Large intestine (tissue), 12 donors: ENCODE measurements at places on chromosomes 2 and 18.

- DNase-seq = peak; percentile 94
Observed at GRCh38 chr2:95391641-95392310, 10.7 kb upstream of the FAHD2A start.

DNA sequence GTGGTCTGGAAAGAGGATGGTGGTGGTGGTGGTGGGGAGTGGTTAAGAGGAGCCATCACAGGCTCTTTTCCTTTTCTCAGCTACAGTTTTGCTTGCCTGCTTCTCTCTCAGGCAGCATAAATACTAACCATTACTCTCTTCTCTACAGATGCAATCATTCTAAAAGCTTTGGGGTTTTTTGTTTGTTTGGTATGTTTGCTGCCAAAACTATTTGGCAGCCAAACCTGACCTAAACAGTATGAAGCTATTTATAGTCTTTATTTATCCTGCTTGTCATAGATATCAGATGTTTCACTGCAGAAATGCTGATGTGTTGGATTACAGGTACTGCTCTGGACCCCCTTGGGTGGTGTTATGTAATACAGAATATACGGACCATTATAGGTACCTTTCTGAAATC is 15.3 kb downstream of the SIX3 start:
- no peak for DNase-seq

DNA sequence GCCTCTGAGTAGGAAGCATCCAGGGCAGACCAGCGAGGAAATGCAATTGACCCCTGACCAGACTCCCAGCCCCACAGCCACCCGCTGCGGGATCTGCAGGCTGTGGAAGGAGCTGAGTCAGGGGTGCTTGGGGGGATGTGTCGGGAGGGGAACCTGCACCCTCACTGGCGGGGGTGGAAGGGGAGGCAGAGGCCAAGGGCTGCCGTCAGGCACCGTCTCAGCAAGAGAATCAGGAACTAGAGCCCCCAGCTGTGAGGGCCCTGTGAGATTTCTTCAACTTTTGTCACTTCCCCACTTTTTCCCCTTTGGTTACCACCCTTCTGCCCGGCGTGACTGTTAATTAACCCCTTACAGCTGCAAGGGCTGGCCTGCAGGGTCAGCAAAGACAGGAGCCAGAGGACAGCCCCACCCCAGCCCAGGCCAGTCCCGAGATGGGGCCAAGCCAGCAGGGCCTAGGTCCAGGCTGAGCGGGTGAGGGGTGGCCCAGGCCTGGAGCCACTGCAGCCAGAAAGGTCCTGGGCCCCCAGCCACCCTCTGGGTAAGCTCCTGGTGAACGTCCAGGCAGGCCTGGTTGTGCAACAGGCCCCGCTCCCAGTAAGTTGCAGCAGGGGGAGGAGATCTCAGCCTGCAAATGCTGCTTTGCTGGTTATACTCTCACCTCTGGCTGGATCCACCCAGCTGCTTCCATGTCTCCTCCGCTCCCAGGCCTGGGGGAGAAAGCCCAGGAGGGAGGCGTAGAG is 147.0 kb upstream of the ID2 start:
- peak; percentile 82 for DNase-seq

DNA sequence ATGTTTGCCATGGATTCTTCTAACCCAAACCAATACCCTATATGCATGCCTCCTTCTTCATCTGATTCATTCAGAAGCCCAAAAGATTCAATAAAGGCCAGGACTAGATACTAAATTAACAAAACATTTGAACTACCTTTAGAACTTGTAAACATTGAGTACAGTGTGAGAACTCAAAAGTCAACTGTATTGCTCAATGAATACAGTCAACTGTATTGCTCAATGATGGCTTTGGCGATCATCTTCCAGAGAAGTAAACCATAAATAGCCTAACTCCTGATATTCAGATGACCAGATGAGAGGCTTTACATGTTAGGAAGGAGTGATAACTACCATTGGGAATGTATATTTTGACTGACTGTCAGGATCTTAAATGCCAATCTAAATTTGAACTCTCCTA is 206.5 kb upstream of the ITGA4 start:
- DNase-seq = no peak

- DNase-seq = no peak
Observed at GRCh38 chr2:74858281-74858680, 24.4 kb downstream of the HK2 start.

DNA sequence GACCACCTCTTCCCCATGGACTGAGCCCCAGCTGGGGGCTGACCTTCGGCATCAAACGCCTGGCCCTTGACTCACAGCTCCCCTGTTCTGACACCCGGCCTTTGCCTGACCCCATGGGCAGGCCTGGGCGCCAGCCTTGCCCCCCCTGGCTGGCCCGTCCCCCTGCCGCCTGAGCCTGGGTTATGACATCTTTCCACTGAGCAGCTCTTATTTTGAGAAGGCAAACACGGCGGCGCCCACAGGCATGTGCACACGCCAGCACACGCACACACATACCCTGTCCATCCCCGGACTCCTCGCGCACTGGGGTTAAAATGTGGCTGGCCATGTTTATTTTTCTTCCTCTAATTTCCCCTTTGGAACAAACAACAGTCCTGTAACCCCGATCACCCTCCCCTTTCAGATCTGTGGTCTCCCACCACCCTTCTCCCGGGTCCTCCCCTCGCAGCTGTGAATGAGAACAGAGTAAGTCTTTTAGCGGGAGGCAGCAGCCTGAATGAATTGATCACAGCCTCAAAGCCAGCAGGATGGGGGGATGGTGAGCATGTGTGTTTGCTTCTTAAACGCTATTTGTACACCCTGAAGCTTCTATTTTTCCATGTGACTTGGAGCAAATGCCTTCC is 11.8 kb upstream of the ATOH8 start:
- peak; percentile 45 for DNase-seq

- no peak for DNase-seq
Observed at GRCh38 chr2:193382583-193382982, 1187.8 kb upstream of the TMEFF2 start.

DNA sequence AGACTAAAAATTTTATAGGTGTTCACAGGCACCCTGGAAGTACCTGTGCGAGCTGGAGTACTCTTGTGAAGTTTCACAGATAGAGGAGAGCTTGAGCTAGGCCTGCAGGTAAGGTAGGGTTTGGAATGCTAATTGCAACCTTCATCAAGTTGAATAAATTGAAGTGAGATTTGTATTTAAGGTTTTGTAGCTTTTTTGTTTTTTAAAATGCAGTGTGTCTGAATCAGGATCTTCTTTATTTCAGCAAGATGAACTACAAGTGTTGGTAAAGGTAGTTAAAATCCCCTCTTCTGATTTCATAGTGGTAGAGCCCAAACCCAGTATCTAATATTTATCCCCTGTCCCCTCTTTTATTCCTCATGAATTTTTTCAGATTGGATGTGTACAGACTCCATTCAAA is 45.5 kb downstream of the MGAT5 start:
- DNase-seq = no peak

DNA sequence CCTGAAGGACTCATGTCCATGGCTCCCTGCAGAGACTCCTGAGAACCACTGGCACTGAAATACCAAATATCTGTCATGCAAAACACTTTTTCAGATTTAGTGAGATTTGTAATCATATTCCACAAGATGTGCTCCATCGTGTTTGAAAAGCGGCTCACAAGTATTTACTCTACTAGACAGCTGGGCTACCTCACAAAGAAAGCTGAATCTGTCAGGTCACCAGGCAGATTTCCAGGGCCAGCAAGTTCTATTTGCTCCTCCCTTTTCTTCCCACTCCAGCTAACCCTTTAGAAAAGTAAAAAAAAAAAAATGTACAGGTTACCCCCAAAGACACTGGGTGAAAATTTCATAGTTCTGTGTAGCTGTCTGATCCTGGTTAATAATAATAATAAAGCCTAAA is 22.9 kb downstream of the WIPF1 start:
- no peak for DNase-seq

DNA sequence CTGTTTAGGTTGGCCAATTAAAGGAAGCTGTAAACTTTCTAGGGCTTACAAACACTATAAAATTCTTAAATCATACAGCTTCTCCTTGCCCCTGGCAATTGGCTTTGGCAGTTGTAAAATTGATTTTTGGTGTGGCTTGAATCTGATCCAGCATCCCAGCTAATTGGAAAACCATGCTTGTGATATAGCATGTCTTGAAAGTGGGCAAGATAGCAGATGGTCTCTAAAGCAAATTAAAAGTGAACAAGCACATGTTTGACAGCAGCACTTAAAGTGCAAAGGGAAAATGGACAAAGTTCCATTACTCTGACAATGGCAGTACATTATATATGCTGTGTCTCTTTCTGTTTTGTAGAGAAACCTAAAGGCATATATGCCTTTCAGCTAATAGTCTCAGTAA is 302.9 kb upstream of the NXPH2 start:
- no peak for DNase-seq

DNA sequence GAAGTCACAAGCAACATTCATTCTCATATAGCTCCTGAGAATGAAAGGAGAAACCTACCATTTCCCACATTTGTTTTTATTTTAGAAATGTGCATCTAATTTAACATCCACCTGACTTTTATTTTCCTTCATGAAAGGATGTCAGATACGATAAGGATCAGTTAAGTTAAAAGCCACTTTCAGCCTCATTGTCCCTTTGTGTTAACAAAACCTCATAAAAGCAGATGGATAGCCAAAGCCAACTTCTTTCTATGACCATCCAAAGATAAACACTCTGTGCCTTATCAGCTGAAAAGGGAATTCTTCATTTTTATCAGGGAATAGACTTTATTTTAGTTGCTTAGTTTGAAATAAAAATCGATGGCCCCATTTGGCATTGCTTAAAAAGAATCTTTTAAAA is 25.7 kb upstream of the RIT2 start:
- DNase-seq = no peak

GRCh38 chr18:38525039-38525438 is 959.4 kb upstream of the CELF4 start:
- no peak for DNase-seq

DNA sequence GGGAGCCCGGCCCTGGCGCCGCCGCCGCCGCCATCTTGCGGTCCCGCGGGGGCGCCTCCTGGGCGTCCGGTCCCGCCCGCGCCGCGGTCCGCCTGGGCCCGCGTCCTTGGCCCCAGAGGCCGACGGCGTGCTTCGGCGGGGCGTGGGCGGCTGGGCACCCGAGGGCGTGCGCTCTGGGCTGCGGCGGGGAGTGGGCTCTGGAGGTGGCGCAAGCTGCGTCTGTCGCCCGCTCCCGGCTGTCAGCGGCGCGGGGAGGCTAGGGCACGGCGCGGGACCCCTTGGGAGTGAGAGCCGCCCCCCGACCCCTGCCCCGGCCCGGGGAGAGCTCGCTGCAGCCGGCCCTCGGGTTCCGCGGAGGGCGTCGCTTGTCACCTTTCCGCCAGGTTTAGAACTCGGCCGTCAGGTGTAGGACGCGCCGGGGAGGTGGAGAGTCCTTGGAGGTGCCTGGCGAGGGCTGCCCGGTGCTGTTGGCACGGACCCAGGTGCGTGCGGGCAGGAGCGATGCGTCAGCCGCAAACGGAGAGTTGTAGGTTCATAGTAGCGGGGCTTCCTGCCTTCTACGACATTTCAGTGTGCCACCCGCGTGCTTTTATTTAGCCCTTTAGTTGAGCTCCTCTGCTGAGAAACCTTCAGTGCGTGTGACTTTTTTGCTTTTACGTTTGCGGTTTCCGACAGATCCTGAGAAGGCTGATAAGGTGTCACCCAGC is 921 bp downstream of the VAPA start:
- peak; percentile 78 for DNase-seq

DNA sequence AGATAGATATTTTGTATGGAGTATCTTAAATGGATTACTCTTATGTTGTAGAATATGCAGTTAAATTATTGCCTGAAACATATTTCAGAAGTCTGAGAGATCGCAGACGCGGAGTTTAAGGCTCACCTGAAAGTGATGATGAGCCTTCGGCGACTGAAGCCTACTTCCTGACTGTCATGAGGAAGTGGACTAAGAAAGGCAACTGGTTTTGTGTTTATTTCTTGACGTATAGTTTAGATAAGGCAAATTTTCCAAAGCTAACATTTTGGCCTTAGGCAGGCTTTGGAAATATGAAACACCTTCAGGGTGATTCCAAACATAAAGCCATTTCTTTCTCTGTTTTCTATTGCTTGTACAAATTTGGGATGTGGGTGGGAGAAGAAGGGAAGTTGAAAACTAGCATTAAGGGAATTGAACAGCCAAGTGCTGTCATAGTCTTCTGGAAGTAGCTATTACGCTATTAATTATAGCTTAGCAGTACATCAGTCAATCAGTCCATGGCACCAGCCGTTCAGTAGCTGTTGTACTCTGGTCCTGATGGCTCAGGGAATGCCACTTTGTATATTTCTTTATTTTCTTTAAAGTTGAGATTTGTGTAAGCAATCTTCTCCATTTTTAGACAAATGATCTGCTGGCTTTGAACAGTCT is 1.5 kb downstream of the GRHL1 start:
- no peak for DNase-seq

DNA sequence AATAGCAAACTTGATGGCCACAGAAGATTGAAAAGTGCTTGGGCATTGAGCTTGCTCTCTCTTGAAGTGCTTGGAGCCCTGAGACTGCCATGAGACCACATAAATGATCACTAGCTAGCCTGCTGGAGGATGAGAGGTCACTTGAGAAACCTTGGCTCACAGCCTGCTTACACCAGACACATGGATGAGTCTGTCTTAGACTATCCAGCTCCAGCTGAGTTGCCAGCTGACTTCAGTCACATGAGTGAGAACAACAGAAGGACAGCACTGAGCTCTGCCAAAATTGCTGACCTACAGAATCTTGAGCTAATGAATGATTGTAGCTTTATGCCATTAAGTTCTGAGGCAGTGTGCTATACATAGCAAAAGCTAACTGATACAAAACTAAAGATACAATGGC is 18.1 kb downstream of the NABP1 start:
- DNase-seq = peak; percentile 75

- DNase-seq = peak; percentile 52
Observed at GRCh38 chr2:151826737-151827157, 1.5 kb downstream of the ARL5A start.

DNA sequence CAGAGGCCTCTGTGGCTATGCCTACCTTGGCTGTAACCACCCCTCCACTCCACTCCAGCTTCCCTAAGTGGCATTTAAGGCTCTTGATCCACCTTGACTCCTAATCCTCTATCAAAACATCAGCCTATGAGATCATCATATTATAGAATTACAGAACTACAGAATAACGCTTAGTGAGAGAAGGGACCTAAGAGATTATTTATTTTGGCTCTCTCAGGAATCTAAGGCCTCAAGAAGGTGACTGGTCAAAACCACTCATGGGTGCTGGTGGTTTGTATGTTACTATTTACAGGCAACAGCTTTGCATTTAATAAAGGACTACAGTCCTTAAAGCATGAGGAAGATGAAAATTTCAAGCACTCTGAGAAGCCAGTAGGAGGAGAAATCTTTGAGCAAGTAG is 118.8 kb downstream of the FSHR start:
- no peak for DNase-seq
